ENCODE measurements at places on chromosomes 13 and 19. TPM values are rescaled to one million over a fixed set of nuclear protein-coding genes. Genes with fewer than 3 reads are reported as not detected.

DNA sequence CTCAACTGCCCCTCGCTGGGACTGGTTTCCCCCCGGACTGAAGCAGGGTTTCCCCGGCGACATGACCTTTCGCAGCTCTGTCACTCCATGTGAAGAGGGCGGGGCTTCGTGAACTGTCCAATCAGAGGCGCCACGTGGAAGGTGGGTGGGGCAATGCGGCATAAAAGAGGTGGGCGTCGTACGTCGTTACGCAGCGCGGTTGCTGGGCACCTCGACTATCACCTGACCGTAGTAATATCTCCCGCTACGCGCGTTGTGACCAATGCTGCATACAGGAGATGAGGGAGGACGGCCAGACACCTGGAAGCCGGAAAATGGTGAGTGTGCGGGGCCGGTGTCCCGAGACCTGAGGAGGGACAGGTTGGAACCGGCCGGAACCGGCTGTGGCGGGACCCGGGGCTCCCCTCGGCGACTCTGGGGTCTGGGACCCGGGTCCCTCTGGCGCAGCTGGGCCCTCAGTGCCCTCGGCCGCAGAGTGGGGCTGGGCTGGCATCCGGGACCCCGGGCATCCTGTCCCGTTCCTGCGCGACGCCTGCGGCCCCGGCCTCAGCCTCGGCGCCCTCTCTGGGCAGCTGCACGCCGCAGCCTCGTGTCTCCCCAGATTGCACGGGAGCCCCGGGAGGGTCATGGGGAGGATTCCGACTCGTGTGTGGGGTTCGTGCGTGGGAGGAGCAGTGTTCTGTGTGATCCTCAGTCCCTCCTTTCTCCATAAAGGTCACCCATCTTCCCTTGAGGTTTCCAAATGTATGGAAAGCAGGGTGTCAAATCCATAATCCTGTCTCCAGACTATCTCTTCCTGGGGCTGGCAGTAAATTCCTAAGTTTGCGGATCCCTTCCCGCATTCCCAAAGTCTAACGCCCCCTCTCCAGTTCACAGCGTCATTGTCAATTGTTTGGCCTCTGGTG, 32.2 kb downstream of the ZNF136 start:
- peaks cover 24% of the 10 kb centered on the region for H3K4me1 ChIP-seq
- peak overlapping the region; percentile 59 for H3K27ac ChIP-seq
- peak overlapping the region; percentile 80 for H3K4me3 ChIP-seq
- peak; percentile 86 for DNase-seq
- H3K36me3 ChIP-seq = peaks cover 53% of the 10 kb centered on the region
- no peaks in the 10 kb centered on the region for H3K27me3 ChIP-seq

DNA sequence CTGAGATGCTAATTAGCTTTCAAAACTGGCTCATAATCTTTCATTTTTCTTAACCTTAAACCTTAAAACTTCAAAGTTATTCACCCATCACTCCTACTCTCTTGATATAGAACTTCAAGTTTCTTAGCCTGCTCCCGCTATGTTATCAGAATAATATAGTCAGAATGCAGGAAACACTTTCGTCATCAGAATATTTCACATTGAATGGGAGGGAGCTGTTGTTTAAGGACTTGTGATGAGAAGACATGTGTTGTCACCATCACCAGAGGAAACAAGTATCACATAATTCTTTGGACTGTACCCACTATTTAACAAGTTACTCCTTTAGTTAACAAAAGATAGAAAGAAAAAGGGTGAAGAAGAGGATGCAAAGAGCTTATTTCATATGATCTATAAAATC, 65.0 kb upstream of the FNDC3A start:
- H3K4me1 ChIP-seq = no peaks in the 10 kb centered on the region
- DNase-seq = no peak
- H3K27me3 ChIP-seq = peaks cover 5% of the 10 kb centered on the region
- H3K36me3 ChIP-seq = no peaks in the 10 kb centered on the region

DNA sequence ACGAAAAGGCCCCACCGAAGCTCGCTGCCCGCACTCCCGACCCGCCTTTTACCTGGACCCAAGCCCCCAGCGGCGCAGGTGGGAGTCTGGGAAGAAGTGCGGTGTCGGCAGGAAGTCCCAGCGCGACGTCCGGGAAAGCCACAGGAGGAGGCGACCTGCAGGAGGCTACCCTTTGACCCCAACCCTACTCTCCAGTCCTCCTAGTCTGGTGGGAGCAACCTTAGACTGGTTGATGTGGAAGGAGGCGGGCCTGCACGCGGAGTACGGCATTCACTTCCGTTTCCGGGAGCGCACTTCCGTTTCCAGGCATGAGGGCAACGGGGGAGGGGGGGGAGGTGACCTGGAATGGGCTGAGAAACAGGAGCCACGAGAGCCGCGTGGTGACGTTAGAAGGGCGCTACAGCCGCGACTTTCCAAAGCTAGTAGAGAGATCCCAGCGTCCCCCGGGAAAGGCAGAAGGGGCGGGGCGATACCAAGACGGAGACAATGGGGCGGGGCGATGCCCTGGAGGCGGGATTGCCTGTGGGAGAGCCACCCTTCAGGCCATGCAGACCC, 28.5 kb downstream of the ZNF266 start:
- peak; percentile 77 for DNase-seq
- peaks cover 11% of the 10 kb centered on the region for H3K4me1 ChIP-seq
- peaks cover 46% of the 10 kb centered on the region for H3K36me3 ChIP-seq

GRCh38 chr13:28100150-28101121, at the start of gene FLT3:
FLT3 (minus strand) TSS chr13:28100576; CDS start chr13:28100510, 66 bp downstream.
- H3K27ac ChIP-seq = no peak within 1 kb of the TSS
- peak within 1 kb of the TSS; percentile 59 for H3K4me3 ChIP-seq
- peaks cover 5% of the 10 kb centered on the region for H3K4me1 ChIP-seq

GRCh38 chr19:23415561-23416191, 20.4 kb upstream of the ZNF91 start:
- H3K27ac ChIP-seq = no peak overlapping the region
- peaks cover 25% of the 10 kb centered on the region for H3K27me3 ChIP-seq
- peaks cover 10% of the 10 kb centered on the region for H3K4me1 ChIP-seq
- H3K4me3 ChIP-seq = peak overlapping the region; percentile 68

DNA sequence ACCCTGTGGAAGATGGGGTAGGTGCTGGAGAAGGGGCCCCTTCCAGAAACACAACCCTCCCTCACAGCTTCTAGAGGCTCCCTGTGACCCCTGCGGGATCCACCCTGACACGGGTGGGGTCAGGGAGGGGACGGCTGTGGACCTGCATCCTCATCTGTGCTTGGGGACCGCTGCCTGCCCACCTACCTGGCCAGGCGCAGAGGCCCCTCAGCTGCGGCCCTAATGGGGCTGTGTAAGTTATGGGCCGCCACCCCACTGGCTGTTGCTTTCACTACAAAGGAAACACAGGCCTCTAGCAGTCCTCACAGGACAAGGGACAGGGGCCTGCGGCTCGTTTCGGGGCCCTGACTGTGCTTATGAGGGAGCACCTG, 7.0 kb upstream of the CTXN1 start:
- peaks cover 22% of the 10 kb centered on the region for H3K36me3 ChIP-seq
- no peaks in the 10 kb centered on the region for H3K27me3 ChIP-seq
- DNase-seq = no peak
- H3K4me3 ChIP-seq = no peak overlapping the region
- H3K4me1 ChIP-seq = peaks cover 5% of the 10 kb centered on the region

- H3K36me3 ChIP-seq = peaks cover 2% of the 10 kb centered on the region
- H3K4me3 ChIP-seq = peak overlapping the region; percentile 61
- H3K4me1 ChIP-seq = peaks cover 59% of the 10 kb centered on the region
- H3K27me3 ChIP-seq = no peaks in the 10 kb centered on the region
- DNase-seq = peak; percentile 76
- H3K27ac ChIP-seq = peak overlapping the region; percentile 94
These were observed 83.9 kb downstream of the LRRC63 start for GRCh38 chr13:46295491-46296114.

GRCh38 chr19:12806242-12807081, at the start of gene RNASEH2A:
RNASEH2A (plus strand) TSS chr19:12806584; CDS start chr19:12806674, 90 bp downstream.
- H3K4me3 ChIP-seq = peak within 1 kb of the TSS; percentile 96
- no peaks in the 10 kb centered on the region for H3K27me3 ChIP-seq
- H3K4me1 ChIP-seq = peaks cover 22% of the 10 kb centered on the region
- peak; percentile 92 for DNase-seq

DNA sequence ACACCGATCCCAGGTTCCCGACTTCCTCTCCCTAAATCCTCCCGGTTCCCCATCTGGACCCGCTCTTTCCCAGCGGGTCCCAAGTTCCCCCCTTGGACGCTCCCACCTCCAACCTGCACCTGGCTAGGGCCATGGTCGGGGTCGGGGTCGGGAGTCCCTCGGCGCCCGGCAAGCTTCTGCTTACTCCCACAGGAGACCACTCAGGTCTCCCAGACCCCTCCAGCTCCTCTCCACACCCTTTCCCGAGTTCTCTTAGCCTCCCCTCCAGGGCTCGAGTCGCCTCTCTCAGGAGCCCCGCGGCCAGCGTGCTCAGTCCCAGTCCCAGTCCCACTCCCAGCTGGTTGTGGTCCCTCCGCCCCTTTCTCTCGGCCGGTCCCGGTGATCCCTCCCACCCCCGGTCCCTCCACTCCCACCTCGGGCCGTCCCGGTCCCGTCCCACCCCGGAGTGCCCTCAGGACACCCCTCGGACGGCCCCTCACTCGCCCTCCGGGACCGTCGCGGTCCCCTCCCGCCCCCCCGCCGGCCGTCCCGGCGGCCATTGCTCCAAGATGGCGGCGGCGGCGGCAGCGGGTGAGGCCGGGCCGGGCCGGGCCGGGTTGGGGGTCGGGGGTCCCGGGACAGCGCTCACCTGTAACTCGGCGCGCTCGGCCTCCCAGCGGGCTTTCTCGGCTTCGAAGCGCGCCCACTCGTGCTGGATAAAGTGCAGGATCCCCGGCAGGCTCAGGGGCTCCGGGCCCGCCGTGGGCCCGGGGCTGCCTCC, at the start of gene FKRP:
Gene FKRP, plus strand, starts transcription at position 537 of the 760 bp plus-strand sequence. CDS start 9,394 bp downstream, outside the sequence.
- DNase-seq = no peak
- peaks cover 46% of the 10 kb centered on the region for H3K4me1 ChIP-seq
- no peaks in the 10 kb centered on the region for H3K27me3 ChIP-seq
- peak within 1 kb of the TSS; percentile 84 for H3K27ac ChIP-seq
- H3K36me3 ChIP-seq = peaks cover 3% of the 10 kb centered on the region

CSNK1G2 gene
- total RNA-seq = 51.0 TPM

CRB3 gene
- total RNA-seq = 1.4 TPM

KCNK6 gene
- total RNA-seq = 5.8 TPM

CILP2 gene
- total RNA-seq = 0.14 TPM

OR10H1 gene
- total RNA-seq = not detected

FFAR3 gene
- 4.9 TPM for total RNA-seq

KASH5 gene
- 2.4 TPM for total RNA-seq

Data from activated naive CD4-positive, alpha-beta T cell treated with anti-CD3 and anti-CD28 coated beads for 36 hours (primary cell).